ENCODE measurements at places on chromosomes 12 and 14.

- no peak for DNase-seq
Measured at GRCh38 chr12:18327036-18327435, 65.7 kb downstream of the PIK3C2G start.

DNA sequence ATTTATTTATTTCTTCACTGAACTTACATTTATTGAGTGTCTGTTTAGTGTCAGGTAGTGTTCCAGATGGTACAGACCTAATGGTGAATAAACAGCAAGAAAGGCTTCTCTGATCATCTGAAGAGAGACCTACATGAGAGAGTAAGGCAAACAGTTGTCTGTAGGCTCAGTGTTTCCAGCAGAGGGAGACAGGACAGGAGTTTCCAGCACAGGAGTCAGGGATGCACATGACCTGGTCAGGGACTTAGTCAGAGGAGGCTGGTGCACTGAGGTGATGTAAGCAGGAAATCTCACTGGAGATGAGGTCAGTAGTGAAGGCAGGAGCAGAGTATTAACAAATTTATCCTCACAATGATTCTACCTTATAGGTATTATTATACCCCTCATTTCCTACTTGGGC lies 233.2 kb downstream of the MDGA2 start:
- DNase-seq: no peak

DNA sequence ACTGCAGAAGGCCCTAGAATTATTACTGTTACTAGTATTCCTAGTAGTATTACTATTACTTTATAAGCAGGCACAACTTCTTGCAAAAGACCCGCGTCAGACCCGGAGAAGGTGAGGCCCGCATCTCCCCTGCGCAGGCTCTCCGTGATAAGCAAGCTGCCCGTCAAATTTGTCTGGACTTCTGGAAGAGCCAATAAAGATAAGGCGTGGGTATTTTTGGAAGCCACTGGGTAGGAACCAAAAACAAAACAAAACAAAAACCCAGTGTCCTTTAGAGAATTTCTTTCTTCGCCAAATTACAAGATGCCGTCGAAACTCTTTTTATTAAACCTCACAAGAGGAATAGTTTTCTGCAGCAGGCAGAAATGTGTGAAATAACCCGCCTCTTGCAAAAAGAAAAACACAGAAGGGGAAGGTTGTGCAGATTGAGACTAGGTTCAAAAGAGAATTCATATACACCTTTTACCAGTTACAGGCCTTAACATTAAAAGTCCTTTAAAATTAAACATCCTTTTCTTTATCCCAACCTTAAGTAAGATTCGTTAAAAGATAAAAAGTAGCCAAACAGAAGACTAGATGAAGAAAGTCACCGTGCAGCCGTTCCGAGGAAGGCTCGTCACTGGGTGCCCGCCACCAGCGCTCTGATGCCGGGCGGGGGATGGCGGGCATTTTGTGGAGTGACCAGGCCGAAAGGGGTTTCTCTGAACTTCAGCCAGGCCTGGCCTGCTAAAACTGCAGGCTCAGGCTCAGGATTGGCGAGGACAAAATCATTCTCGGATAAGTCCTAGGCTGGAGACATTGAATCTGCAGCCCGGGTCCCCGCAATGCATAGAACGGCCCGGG lies 1.6 kb downstream of the TBX5 start:
- DNase-seq: no peak

- DNase-seq: no peak
Measured at GRCh38 chr12:57452181-57452936, 2.7 kb upstream of the INHBE start.

GRCh38 chr12:24280056-24280842 lies 330.8 kb upstream of the SOX5 start:
- DNase-seq: no peak

- peak; percentile 18 for DNase-seq
Measured at GRCh38 chr14:67674139-67674479, 323 bp downstream of the VTI1B start.

GRCh38 chr12:42742716-42743115 lies 153.2 kb upstream of the PRICKLE1 start:
- DNase-seq: no peak

GRCh38 chr14:87153901-87154300 lies 839.1 kb downstream of the GALC start:
- DNase-seq: no peak

DNA sequence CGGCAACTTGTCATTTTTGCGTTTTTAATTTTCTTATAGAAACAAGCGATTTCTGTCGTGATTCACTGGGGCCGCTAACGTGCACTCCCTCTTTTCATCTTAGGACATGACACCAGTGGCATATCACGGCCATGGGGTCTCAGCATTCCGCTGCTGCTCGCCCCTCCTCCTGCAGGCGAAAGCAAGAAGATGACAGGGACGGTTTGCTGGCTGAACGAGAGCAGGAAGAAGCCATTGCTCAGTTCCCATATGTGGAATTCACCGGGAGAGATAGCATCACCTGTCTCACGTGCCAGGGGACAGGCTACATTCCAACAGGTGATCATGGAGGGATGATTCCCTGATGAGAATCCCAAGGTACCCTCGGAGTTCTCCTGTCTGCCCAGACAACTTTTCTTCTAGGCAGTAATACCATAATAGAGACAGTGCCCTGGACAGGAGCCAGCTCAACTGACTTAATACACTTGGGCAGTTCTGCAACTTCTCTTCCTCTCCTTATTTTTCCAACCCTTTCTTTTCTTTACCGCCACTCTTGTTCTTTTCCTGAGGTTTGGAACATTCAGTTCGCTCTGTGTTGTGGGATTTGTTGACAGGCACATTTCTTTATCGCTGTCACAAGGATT lies 821 bp downstream of the TMEM106C start:
- no peak for DNase-seq

DNA sequence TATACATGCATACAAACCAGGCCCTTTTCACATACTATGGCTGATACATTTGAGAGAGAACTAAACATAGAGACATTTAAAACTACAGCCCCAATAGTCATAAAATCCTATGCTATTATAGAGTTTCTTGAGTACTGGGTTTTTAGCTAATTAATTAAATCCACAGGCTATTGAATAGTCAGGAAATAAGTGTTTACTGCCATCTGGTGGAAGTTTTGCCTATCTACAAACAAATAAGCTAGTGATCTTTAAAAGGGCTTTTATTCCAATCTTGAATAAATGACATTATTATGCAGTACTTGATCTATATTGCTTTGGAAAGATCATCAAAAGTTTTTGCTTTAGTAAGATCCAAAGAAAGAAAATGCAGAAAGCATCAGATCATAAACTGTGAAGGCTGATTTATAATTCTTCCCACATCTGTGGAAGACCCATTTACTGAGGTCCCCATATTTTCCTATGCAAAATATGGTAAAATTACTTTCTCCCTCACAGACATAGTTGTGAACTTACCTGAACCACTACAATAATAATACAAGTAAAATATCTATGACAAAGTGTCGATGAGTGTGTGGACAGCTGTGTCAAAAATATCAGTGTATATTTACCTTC lies 131.3 kb downstream of the ITPR2 start:
- DNase-seq: no peak

- DNase-seq: no peak
Measured at GRCh38 chr14:57869617-57870016, 3.7 kb upstream of the SLC35F4 start.

- DNase-seq: no peak
Measured at GRCh38 chr12:69415471-69416275, 54.5 kb upstream of the FRS2 start.

- DNase-seq: no peak
Measured at GRCh38 chr12:14777271-14777670, 26.0 kb downstream of the WBP11 start.

- peak; percentile 10 for DNase-seq
Measured at GRCh38 chr12:31325524-31325875, 450 bp downstream of the SINHCAF start.

GRCh38 chr12:10158406-10158805 lies 13.5 kb downstream of the OLR1 start:
- no peak for DNase-seq

DNA sequence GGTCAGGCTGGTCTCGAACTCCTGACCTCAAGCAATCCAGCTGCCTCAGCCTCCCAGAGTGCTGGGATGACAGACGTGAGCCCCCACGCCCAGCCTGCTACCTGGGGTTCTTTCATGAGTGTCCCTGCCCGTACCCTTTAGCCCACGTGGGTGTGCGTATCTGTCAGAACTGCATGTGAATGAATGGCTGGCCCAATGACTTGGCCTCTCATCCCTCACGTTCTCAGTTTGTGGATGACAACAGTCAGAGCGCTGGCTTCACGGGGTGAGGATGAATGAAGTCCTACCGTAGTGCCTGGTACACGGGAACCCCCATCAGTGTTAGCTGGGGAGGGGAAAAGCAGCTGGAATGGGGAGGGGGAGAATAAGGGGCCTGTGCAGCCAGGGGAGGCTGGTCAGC lies 16.1 kb upstream of the ZDHHC22 start:
- DNase-seq: no peak

GRCh38 chr12:11785712-11786111 lies 136.2 kb downstream of the ETV6 start:
- DNase-seq: no peak

DNA sequence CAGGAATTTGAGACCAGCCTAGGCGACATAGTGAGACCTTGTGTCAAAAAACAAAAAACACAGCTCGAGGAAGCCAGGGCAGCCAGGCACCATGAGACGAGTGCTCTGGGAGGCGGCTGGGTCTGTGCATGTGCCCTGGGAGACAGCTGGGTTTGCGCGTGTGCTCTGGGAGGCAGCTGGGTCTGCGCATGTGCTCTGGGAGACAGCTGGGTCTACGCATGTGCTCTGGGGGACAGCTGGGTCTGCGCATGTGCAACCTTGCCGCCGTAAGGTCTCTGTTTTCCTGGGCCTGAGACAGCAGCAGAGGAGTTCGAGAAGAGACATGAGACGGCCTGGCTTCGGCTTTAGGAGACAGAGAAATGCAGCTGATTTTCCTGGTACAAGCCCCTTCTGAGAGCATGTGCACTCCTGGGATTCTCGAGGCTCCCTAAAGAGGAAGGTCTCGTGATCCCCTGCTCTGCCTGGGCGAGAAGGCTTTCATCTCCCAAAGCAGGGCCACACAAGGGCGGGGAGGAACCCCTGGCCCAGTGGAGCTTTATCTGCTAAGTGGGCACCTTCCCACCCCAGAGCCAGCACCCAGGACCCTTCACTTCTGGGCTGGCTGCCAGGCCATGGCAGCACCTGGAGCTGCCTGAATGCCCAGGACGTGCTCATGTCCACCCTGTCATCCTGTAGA lies 3.5 kb upstream of the BDKRB1 start:
- DNase-seq: no peak

- no peak for DNase-seq
Measured at GRCh38 chr12:131491916-131492490, 218.9 kb upstream of the SFSWAP start.

All from activated CD4-positive, alpha-beta T cell treated with anti-CD3 and anti-CD28 coated beads for 1 hour (primary cell).